ENCODE measurements at places on chromosomes 12 and 14.

- no peak for DNase-seq
These were observed 220.5 kb upstream of the FOXN3 start for GRCh38 chr14:89637581-89637980.

DNA sequence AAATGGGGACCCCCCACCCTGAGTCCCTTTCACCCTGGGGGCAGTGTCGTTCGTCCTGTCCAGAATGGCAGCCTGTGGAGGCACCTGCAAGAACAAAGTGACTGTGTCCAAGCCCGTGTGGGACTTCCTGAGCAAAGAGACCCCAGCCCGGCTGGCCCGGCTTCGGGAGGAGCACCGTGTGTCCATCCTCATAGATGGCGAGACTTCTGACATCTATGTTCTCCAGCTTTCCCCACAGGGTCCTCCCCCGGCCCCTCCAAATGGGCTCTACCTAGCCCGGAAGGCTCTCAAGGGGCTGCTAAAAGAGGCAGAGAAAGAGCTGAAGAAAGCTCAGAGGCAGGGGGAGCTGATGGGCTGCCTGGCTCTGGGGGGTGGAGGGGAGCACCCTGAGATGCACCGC is 2.2 kb downstream of the DTX3 start:
- no peak for DNase-seq

DNA sequence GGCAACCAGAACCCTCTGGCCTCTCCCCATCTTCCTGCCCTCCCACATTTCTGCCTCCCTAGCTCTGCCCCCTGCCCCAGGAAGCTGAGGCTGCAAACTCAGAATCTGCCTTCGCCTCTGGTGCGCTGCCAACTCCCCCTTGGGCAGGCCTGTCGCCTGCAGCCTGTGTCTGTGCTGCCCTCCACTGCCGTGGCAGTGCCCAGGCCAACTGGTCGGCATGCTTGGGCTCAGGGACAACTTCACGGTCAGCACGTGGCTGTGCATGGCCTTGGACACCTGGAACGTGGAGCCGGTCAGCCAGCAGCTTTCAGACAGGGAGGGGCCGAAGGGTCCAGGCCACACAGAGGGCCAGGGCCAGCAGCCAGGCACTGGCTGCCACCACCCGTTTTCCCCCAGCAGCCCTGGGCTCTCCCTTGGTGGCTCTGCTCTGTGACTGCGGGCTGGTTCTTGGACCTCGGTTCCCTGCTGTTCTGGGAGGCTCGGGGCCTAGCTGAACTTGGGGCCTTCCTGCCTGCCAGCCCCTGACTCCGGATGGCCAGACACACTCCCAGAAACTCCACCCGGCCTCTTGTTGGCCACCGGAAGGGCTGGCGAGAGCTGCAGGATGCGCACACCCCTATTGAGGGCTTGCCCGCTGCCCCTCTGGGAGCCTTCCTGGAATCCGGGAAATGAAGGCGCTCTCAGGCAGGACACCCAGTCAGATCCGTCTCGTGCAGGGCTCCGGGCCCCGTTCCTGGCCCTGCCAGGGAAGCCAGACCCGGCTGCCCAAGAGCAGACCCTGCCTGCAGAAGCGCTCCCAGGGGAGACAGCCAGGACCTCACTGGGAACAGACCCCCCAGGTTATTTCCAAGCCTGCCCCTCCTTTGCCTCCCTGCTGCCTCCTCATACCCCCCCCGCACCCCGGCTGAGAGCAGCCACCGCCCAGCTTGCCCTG is 34.2 kb upstream of the PPP1R13B start:
- DNase-seq: no peak

DNA sequence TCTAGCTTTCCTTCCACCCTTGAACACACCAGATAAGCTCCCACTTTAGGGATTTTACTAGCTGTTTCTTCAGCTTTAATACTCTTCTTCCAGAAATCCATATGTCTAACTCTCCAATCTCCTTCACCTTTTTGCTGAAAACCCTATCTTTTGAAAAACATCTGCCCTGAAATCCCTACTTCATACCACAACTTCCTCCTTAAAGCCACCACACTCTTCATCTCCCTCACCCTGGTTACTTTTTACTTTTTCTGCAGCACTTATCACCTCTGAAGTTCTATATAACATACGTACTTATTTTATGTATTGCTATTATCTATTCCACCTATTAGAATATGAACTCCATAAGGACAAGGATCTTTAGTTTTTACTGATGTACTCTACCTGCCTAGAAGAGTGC is 28.6 kb upstream of the PTPRQ start:
- no peak for DNase-seq
